ENCODE measurements at places on chromosomes 4 and X. TPM values are rescaled to one million over a fixed set of nuclear protein-coding genes. Genes with fewer than 3 reads are reported as not detected.

The TLR2 gene
- 43.6 TPM for total RNA-seq

The TLR8 gene
- total RNA-seq: not detected

The SERPINA7 gene
- total RNA-seq: not detected

The HSD17B13 gene
- total RNA-seq: 0.05 TPM

The PRRG3 gene
- total RNA-seq: not detected

The TBC1D8B gene
- total RNA-seq: 17.1 TPM

The ZNF141 gene
- total RNA-seq: 13.8 TPM

The CLIC2 gene
- total RNA-seq: 0.52 TPM

The NDP gene
- 0.10 TPM for total RNA-seq

The TMEM35A gene
- total RNA-seq: 0.30 TPM

The PRICKLE3 gene
- total RNA-seq: 6.9 TPM

The MTNR1A gene
- not detected for total RNA-seq

The DUSP9 gene
- total RNA-seq: not detected

The VCX gene
- total RNA-seq: not detected

The UBA1 gene
- 280 TPM for total RNA-seq

The CLCN5 gene
- total RNA-seq: 6.3 TPM

The WWC2 gene
- 221 TPM for total RNA-seq

The NPNT gene
- 47.2 TPM for total RNA-seq

The MAPK10 gene
- total RNA-seq: 42.9 TPM

The MUC7 gene
- total RNA-seq: not detected

The CLDN22 gene
- not detected for total RNA-seq

The TRIM2 gene
- total RNA-seq: 181 TPM

The RPS3A gene
- 2,300 TPM for total RNA-seq

The CASK gene
- 202 TPM for total RNA-seq

The TLR10 gene
- not detected for total RNA-seq

The CCDC149 gene
- total RNA-seq: 12.5 TPM

The EXOC1L gene
- not detected for total RNA-seq

The DMP1 gene
- total RNA-seq: not detected

The FABP2 gene
- total RNA-seq: under 0.01 TPM

The GSX2 gene
- not detected for total RNA-seq

The GAGE2A gene
- not detected for total RNA-seq

The GC gene
- total RNA-seq: not detected

The GAGE12J gene
- total RNA-seq: not detected

The EMCN gene
- total RNA-seq: 0.69 TPM

The DKK2 gene
- total RNA-seq: 0.65 TPM

The HMGB3 gene
- 31.6 TPM for total RNA-seq

The SPINK2 gene
- not detected for total RNA-seq

The FAM13A gene
- 5.0 TPM for total RNA-seq

The TMEM156 gene
- total RNA-seq: not detected

The LNX1 gene
- total RNA-seq: 1.7 TPM

The RBM46 gene
- 0.52 TPM for total RNA-seq

The RAB40AL gene
- not detected for total RNA-seq

The CXCL1 gene
- 254 TPM for total RNA-seq

The PRDM8 gene
- total RNA-seq: 1.7 TPM

The H2BW1 gene
- not detected for total RNA-seq

The FGFR3 gene
- 1.4 TPM for total RNA-seq

The RHOXF2 gene
- not detected for total RNA-seq

The PPP1R2C gene
- total RNA-seq: not detected

The GYPA gene
- not detected for total RNA-seq

The PACRGL gene
- total RNA-seq: 38.6 TPM

The BEX5 gene
- total RNA-seq: 2.1 TPM

The PTTG2 gene
- total RNA-seq: not detected

The UCHL1 gene
- 1,155 TPM for total RNA-seq

Measured in renal cortical epithelial cell (primary cell).